Activated CD4-positive, alpha-beta memory T cell treated with anti-CD3 and anti-CD28 coated beads for 36 hours (primary cell): ENCODE measurements at places on chromosomes 3 and 15. TPM values are rescaled to one million over a fixed set of nuclear protein-coding genes. Genes with fewer than 3 reads are reported as not detected.

Gene EIF1B
- 51.0 TPM for total RNA-seq

- DNase-seq, result no peak
These were observed 255.8 kb upstream of the CDIN1 start for GRCh38 chr15:36323615-36324014.

Gene CPLX3
- total RNA-seq, result not detected

Gene ROBO2
- not detected for total RNA-seq

Gene MYZAP
- total RNA-seq, result 0.55 TPM

Gene PLSCR2
- total RNA-seq, result not detected

Gene MED12L
- 1.5 TPM for total RNA-seq

- DNase-seq, result no peak
These were observed 7.0 kb downstream of the RFTN1 start for GRCh38 chr3:16506451-16506850.

GRCh38 chr15:66394915-66395314 is 8.2 kb downstream of the MAP2K1 start:
- no peak for DNase-seq

- DNase-seq, result peak; percentile 77
These were observed at the start of gene SEMA4B for GRCh38 chr15:90201130-90201943. TSS of gene SEMA4B (plus strand) at chr15:90201330. CDS start at chr15:90201579, 249 bp downstream.

GRCh38 chr15:41775651-41776050 is 1.4 kb downstream of the MAPKBP1 start:
- DNase-seq, result no peak

DNA sequence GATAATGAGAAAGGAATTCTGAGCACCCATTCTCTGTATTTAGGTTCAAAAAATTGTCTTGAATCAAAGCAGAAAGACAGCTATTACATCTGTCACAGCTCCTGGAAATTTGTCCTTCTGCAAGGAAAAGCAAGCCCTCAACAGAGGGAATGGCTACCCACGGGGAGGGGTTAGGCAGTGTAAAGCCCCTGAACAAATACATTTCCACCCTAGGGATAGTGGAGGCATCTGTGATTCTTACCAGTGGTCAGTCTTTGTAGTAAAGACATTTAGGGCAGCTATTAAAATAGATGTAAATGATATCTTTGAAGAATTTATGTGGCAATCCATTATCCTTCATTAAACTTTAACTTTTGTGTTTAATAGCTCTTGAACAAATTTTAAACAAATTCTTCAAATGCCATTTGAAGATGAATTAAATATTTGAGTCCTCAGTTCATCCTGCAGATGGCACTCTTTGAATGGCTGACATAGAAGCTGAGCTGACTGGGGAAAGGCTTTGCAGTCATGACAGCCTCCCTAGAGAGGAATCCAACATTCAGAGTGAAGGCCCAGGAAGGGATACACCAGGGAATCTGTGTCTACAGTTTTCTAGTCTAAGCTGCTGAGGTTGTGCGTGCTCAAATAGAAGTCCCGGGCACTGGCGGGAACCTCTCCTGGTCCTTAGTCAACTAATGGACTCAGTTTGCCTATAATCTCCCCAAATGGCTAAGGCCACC is 359.7 kb upstream of the ROPN1 start:
- DNase-seq, result no peak

DNA sequence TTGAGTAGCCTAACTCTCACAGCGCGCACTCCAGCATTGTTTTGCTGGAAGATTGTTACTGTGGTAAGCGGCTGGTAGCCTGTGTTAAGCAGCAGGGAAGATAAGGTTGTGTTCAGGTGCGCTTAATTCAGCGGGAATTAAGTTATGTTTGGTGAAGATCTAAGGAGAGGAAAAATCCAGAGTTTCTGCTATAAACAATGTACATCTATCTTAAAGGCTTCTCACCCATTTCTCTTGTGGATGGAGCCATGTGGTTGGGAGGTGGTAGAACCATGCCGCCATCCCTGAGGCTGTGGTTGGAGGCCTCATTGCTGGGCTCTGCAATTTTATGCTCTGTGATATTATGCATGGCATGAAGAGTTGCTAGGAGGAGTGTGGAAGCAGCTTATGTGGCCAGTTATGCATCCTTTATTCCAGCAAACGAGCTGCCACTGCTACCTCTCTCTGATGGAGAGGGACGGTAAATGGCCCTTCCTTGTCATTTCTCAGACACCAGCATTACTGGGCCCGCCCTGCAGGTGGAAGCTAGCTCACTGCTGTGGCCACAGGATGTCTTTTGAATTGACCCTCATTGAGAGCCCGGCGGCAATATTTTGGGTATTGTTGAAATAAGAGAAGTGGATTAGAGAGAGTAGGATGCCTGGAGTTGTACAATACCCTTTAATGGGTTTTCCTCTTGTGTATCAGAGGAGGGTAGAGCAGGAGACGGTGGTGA is 1.3 kb downstream of the MINAR1 start:
- DNase-seq, result no peak

- DNase-seq, result no peak
These were observed 48.7 kb downstream of the MYH15 start for GRCh38 chr3:108461661-108462111.

DNA sequence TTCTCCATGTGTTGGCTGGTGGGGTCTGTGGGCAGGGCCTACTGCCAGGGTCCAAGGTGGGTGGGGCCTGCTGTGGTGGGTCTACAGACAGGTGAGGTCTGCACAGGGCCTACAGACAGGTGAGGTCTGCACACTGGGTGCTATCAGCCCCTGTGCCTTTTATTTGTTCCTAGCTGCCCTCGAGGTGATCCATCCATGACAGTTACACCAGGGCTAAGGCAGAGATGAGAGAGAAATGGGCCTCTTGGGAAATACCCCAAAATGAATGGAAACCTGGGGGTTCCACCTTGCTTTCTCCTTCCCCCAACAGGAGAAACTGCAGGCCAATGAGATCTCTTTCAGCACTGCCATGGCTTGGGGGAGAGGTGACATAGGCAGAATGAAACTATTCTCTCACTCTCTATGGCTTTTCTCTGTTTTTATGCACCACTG is 36.4 kb downstream of the CFAP100 start:
- DNase-seq, result no peak

DNA sequence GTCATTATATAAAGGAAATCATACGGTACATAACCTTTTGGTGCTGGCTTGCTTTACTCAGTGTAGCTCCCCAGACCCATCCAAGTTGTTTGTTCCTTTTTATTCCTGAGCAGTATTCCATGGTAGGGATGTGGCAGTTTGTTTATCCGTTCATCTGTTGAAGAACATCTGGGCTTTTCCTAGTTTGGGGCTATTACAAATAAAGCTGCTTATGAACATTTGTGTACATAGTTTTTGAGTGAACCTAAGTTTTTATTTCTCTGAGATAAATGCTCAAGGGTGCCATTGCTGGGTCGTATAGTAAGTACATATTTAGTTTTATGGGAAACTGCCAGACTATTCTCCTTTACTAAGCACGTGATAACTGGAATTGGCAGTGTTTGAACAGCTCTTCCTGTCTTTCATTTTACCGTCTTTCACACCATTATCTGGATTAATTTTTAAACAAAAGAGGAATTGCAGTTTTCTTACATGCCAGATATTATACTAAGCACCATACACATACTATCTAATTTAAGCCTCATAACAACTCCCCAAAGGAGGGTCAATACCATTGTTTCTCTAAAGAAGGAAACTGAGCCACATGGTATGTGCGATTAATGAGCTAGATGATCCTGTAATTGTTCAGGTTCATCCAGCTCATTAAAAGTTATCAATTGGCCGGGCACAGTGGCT is 85.6 kb downstream of the PTPRG start:
- no peak for DNase-seq

Gene INO80
- 19.9 TPM for total RNA-seq

Gene LARP6
- total RNA-seq, result not detected

GRCh38 chr3:43031485-43031884 is 52.4 kb downstream of the GASK1A start:
- DNase-seq, result no peak

DNA sequence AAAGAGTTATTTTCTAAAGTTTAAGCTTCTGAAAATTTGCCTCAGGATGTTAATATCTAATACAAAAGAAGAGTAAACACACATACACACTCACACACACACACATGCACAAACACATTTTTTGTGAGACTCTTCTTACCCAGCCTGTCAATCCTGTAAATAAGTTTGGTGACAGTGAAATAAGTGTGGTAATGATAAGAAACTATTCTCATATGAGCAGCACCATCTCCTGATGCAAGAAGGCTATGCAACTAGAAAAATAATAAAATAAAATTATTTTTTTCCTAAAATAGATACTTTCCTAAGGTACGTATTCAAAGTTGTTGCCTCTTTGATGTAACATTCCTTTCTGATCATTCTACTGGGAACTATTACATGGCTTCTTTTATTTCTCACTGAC is 155.1 kb downstream of the MECOM start:
- DNase-seq, result no peak

DNA sequence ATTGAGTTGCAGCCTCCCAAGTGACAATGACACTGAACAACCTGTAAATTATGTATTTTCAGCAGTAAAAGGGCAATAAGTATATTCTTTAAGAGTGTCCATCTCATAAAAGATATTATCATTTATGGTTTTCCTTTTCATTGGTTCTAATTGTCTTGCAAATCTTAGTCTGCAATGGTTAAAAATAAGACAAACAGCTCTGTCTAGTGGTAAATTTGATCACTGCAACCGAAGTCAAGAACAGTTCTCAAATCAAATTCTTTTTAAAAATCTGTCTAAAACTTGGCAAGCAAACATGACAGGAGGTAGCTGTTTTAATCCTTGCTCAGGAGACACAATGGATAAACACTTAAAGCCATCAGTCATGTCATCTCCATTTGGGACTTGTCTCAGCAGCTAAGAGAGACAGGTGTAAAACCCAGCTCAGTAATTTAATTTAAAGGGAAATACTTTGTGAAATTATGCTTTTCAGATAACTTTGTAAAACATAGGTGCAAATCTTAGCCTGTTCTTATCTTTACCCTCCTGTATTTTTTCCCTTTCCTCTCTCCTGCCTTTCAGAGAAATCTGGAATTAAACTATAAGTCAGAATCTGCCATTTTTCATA is 150.3 kb upstream of the ARHGEF26 start:
- no peak for DNase-seq

Gene UBAP1L
- 2.1 TPM for total RNA-seq

DNA sequence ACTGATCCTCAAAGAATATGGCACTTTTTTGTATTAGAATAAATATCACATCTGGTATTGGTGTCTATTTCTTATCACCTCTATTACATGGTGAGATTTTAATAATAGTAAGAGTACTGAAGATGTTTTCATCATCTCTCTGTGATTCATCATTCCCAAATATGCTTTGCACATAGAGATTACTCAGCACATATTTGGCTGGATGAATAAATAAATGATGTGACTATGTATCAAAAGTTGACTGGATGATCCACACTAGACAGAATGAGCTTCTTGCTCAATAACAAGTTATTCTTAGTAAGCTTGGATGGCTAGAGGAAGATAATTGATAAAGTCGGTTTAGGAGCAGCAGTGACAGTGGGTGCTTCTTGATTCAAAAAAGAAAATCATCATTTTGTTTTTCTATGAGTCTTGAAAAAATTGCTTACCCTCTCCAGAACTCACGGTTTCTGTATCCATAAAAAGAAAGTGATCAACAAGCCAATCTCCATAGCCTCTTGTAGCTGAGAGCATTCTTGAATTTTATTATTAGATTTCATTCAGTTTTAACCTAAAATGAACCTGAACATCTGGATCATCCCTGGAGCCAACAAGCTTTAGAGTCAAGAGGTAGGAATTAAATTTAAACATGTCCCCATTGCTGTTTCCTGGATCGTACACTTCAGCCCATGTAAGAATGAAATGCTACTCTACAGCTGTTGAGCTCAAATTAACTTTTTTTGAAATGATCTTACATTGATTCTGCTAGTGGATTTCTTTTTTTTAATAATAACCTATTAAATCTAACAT is 104.8 kb upstream of the OSTN start:
- DNase-seq, result no peak

- DNase-seq, result no peak
These were observed 10.5 kb downstream of the CTXND1 start for GRCh38 chr15:80241508-80241907.

- no peak for DNase-seq
These were observed 165.5 kb upstream of the MLF1 start for GRCh38 chr3:158405507-158405906.

GRCh38 chr15:83446904-83447709 is at the start of gene SH3GL3:
TSS of gene SH3GL3 (plus strand) at chr15:83447341. CDS start at chr15:83447534, 193 bp downstream.
- peak; percentile 69 for DNase-seq

DNA sequence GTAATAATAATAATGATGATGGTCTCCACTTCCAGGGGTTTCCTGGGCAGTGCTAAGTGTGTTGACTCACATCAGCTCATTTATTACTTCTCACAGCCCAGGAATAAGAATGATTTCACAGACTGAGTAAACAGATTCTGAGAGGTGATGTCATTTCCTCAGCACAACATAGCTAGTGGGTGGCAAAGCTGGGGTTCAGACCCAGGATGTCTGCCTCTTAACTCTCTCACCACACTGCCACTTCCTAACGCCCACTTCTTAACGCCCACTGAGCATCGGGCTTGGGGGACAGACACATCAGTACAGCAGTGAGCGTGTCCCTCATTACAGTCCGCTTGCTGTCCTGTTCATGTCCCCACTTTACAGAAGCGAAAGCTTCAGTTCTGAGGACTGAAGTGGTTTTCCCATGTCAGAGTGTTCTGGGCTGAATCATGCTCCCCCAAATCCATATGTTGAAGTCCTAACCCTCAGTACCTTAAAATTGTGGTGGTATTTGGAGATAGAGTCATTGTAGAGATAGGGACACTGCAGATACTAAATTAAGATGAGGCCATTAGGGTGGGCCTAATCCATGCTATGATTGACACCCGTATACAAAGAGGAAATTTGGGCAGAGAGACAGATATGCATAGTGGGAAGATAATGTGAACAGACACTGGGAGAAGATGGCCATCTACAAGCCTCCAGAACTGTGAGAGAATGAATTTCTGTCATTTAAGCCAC is 68.0 kb downstream of the ATP2B2 start:
- DNase-seq, result peak; percentile 85

Gene LRRC31
- total RNA-seq, result not detected

GRCh38 chr15:69498987-69499386 is 46.4 kb downstream of the RPLP1 start:
- no peak for DNase-seq
